ENCODE measurements at places on chromosomes 1 and 21. TPM values are rescaled to one million over a fixed set of nuclear protein-coding genes. Genes with fewer than 3 reads are reported as not detected.
A peak's percentile ranks its signal among the peaks of the same experiment; 100 is the strongest.

DNA sequence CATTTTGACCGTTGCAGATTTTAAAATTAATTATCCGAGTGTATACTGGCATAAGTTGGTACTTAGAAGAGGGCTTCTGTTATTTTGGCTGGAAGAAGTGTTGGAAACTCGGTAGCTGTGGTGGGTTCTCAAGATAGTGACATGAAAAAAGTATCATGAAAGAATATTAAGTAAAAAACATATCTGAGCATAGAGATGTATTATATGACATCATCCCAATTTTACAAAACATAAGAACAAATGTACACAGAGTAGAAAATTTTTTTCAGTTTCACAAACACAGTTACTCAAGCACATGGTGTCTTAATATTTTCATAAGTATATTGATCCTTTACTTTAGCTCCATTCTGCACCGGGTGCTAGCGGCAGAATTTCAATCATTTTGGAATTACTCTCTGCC lies 684 bp downstream of the IFI16 start:
- no peaks in the 10 kb centered on the region for H3K27me3 ChIP-seq
- DNase-seq: no peak
- peaks cover 57% of the 10 kb centered on the region for H3K4me1 ChIP-seq
- H3K4me3 ChIP-seq: peak overlapping the region; percentile 36

DNA sequence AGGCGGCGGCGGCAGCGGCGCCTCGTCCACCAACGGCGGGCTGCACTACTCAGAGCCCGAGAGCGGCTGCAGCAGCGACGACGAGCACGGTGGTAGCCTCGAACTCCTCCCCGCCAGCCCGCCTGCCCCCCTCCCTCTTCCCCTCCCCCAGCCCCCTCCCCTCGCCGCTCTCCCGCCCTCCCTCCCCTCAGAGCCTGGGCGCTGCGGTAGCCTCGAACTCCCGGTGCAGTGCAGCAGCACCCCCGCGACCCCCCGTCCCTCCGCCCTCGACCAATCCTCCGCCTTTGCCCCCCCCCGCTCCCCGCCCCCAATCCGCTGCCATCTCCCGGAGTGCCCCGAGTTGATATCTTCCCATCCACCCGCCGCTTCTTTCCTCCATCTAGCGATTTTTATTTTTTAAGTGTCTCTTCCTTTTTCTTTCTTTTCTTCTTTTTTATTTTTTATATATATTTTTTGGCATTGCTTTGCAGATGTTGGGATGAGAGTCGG lies 516 bp downstream of the RCOR3 start:
- H3K36me3 ChIP-seq: no peaks in the 10 kb centered on the region
- H3K4me1 ChIP-seq: peaks cover 19% of the 10 kb centered on the region

- no peaks in the 10 kb centered on the region for H3K36me3 ChIP-seq
- H3K27ac ChIP-seq: no peak overlapping the region
- no peaks in the 10 kb centered on the region for H3K27me3 ChIP-seq
- H3K4me1 ChIP-seq: no peaks in the 10 kb centered on the region
These were observed 58.5 kb upstream of the FGGY start for GRCh38 chr1:59238333-59238934.

EYA3 gene
- 21.9 TPM for total RNA-seq
